ENCODE measurements at places on chromosomes 6 and 20.

- DNase-seq, result no peak
Observed at GRCh38 chr20:3051385-3052019, 5.7 kb downstream of the MRPS26 start.

DNA sequence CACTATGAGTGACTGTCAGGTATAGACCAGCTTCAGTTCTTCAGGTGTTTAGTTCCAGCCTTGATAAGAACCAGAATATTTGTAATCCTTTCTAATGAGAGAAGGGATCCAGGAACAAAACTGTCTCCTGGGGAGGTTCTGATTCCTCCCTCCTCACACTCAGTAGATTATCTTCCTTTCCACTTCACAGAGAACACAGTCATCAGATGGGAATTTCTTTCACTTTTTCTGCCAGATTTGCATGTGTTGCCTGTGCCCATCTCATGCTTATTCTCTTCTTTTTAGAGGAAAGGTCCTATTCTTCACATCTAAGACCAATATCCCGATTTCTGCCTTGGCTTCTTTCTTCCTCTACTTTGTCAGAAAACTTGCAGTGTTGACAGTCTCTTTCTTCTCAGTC is 50.8 kb downstream of the CD109 start:
- no peak for DNase-seq

DNA sequence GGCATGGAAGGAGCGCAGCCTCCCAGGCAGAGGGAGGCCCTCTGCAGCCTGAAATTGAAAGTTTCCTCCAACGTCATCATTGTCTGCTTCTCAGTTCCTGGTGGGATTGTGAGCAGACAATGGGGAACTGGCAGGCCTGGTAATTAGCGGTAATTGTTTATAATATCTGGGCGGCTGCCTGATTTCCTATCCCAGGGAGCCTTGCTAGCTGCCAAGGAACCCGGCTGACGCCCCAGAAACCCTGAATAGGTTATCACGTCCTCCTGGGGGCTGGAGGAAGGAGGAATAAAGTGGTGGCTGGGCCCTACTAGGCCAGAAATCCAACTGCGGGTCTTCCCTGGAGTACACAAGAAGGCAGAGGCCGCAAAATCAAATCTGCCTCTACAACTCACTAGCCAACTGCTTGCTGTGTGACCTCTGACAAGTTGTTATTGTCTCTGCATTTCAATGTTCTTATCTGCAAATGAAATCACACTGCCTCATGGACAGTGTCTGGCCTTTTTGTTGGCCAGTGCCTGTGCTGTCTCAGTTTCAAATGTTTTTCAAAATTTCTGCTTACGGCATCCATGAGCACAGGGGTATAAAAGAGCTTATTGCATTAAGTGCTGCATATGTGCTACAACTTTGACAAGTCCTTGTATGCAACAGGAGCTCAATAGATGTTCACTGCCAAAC is 16.9 kb downstream of the KCNK15 start:
- no peak for DNase-seq

GRCh38 chr6:37826188-37826587 is 6.7 kb downstream of the ZFAND3 start:
- DNase-seq, result no peak

- DNase-seq, result peak; percentile 5
Observed at GRCh38 chr6:11353921-11354389, 121.5 kb upstream of the NEDD9 start.

- no peak for DNase-seq
Observed at GRCh38 chr20:24910461-24910860, 38.6 kb upstream of the CST7 start.

GRCh38 chr20:44858606-44859360 is 26.7 kb upstream of the YWHAB start:
- DNase-seq, result no peak

DNA sequence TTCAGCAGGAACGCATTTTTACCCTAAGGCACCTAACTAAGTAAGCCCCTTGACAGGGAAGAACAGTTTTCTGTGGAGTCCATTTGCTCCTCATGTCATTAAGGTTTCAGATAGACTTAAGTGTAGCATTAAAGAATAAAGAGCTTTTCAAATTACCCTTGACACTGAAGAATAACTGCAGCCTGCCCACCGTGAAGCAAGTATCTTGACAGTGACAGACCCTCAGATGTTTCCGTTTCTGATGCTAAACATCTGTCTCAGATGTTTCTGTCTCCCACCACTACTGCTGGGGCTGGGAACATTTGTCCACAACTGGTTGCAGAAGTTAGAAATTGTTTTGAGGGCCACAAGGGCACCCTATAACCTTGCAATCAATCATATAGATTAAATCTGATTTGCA is 50.0 kb downstream of the SNAP25 start:
- no peak for DNase-seq

GRCh38 chr20:57147185-57147584 is 119.3 kb downstream of the BMP7 start:
- DNase-seq, result no peak

- DNase-seq, result no peak
Observed at GRCh38 chr6:39416728-39417127, 94.2 kb upstream of the KCNK16 start.

GRCh38 chr6:18424201-18424600 is 37.1 kb downstream of the RNF144B start:
- no peak for DNase-seq

GRCh38 chr6:168322966-168323365 is 3.4 kb upstream of the DACT2 start:
- no peak for DNase-seq

DNA sequence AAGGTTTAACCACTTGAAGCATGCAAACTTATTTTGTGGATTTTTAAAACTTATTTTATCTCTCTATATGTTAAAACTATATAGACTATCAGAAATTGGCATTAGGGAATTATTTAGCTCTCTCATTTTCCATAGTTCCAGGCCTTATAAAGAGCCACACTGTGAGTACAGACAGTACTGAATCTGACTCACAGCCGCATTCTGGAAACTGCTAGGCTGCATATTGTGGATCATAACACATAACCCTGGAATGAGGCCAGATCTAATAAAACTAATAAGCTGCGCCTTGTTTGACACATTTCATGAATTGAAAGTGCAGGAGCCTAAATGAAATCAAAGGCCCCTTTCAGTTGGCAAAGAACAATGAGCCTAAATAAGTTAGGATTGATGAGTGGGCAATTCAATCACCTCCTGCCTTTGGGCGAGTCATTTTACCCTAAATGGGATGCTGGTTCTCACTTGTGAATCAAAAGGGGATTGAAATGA is 308.4 kb downstream of the PACRG start:
- no peak for DNase-seq

DNA sequence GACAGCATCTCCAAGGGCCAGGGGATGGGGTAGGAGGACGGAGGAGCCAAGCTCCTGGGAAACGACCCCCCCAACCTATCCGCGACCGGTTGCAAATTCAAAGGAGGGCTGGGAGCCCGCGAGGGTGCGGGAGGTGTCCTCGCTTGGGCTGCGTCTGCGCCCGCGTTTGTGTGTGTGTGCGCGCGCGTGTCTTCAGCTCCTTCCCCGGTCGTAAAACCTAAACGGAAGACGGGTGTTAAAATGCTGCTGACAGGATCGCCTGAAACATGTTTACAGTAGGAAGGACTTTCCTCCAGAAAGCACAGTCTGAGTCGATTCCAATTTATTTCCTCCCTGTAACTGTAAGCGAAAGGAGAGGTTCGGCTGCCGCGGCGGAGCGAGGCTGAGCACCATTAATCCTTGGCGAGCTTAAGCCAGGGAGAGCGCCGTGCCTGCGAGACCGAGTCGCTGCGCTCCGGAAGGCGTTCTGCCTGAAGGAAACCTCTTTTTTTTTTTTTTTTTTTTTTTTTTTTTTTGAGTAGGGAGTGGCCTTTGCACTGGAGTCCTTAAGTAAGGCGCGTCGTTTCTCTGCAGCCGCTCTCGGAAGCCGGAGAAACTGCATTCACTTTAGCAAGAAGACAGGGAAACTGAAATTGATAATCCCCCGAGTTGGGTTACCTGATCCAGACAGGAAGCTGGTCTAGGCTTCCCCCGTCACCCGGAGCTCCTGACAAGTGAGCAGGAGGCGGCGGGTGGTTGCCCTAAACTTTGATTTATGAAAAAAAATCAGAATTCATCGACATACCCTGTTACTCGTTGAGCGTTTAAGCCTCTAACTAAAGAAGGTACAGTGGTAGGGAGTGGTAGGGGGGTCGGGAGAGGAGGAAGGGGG is 4.8 kb upstream of the SOX4 start:
- no peak for DNase-seq

GRCh38 chr6:53793318-53794136 is 1.3 kb upstream of the LRRC1 start:
- DNase-seq, result no peak

DNA sequence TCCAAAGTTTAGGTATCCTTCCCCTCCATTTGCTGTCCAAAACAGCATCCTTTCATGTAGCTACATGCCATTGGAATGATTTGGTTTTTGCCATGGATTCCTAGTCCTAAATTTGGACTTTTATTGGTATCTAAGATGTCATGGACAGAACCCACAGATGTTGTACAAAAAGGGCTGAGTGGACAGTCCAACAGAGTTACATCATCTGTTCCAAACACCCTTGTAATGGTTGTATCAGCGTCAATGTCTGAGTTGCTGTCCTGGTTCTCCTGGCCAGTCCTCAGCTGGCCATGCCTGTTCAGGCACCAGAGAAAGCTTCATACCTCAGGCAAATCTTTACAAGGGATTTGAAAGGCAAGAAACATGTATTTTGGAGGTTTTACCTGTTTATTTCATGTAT is 191.3 kb downstream of the ESR1 start:
- no peak for DNase-seq

DNA sequence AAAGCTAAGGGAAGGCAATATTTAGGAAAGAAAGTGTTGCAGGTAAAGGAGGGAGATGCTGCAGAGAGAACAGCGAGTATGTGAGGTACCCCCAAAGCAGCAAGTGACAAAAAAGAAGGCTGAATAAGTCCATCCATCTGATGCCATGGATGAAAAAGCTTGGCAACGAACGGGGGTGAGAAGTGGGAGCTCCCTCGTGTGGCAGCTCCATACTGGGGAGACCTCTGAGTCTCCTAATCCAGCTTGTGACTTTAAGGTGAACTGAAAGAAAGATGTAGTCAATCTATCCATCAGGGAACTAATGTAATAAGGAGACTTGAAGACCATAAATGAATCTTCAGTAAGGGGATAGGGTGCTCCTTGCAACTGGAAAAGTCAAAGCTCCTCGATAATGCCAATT is 156.6 kb downstream of the OTOR start:
- no peak for DNase-seq

- peak; percentile 13 for DNase-seq
Observed at GRCh38 chr6:15464211-15464725, 198.6 kb downstream of the DTNBP1 start.

Data from activated naive CD4-positive, alpha-beta T cell (primary cell).